RPMI8226 (cell line): ENCODE measurements at places on chromosomes 4 and X.

GRCh38 chr4:1506956-1507721, 100.9 kb upstream of the NKX1-1 start:
- no peak for DNase-seq

DNA sequence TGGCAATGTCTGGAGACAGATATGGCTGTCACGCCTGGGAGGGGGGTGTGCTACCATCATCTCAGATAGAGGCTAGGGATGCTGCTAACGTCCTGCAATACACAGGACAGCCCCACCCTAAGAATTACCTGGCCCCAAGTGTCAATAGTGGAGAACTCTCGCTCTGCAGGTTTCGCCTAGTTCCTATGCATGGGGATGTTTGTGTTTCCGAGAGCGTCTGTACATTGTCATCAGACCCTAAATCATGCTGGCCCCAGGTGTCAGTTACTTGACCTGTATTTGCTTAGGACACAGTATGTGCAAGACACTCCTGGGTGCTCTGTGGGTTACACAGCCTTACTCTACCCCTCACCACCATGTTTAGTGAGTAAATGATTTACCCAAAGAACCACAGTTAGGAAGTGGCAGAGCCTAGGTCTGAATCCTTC, 90.8 kb downstream of the AFF1 start:
- no peak for DNase-seq

DNA sequence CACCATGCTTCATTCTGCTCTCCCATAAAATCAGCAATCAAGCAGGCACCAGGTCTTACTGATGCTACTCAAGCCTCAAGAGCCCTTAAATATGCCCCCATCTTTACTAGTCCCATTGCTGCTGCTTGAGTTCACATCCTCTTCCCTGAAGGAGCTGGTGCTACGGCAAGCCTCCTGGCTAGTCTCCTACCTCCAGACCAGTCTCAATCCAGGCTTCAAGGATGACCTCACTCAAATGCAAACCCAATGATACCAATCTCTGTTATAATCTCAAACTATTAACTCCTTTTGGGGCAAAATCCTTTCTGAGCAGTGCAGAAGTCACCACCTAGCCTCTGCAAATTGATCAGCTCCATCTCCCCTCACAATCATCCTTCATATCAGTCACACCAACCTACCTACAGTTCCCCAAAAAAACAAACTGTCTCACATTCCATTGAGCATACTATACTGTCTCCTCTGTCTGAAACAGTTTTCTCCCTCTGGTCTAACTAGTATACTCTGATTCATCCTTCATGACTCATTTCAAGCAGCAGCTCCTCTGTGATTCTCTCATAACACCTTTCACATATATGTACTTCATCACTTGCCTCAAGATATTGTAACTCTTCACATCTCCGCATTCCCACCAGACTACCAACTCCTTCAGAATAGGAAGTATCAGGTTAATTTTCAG, 30.0 kb downstream of the PAPSS1 start:
- no peak for DNase-seq

- DNase-seq, result no peak
Observed at GRCh38 chr4:54754394-54754793, 96.6 kb downstream of the KIT start.
